Stimulated activated CD4-positive, alpha-beta T cell treated with anti-CD3 and anti-CD28 coated beads, TNF-alpha, amount 100 ng/mL, for 48 hours (primary cell): ENCODE measurements at places on chromosomes 7 and 10.

DNA sequence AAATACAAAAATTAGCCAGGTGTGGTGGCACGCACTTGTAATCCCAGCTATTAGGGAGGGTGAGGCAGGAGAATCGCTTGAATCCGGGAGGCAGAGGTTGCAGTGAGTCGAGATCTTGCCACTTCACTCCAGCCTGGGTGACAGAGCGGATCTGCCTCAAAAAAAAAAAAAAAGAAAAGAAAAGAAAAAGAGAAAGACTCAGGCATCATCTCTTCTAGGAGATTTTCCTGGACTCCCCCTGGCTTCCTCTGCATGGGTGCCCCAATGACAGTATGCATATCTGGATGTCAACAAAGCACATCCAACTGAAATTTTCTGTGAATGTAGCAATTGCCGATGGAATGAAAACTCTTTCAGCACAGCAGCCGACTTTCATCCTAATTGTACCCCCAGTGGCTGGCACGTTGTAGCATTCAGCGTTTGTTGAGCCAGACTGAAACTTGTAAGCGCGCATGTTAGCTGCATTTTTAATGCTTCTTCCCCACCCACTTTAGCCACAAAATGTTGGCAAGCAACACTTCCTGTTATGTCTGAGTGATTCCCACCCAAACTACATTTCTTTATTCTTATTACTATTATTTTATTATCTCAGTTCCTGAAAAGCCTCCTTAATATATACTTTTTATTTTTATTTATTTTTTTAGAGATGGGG is 70.2 kb downstream of the PRTFDC1 start:
- no peak for DNase-seq

DNA sequence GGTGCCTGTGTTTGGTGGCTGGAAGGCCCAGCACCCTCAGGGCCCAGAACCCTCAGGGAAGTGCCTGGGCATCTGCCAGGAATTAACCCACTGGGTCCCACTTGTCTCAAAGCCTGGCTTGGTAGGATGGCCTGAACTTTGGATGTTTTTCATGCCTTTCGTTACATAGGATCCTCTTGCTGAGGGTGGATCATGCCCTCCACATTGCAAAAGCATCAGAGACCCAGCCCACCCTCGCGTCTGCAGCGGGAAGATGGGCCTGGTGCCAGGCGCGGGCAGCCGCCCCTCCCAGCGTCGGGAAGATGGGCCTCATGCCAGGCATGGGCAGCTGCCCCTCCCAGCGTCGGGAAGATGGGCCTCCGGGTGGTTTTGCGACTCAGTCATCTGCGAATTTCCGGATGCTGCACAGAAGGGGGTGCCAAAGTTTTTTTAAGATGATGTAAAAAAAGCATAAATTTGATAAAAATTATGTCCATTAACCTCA is 51.9 kb upstream of the PRKAR1B start:
- DNase-seq: no peak

GRCh38 chr10:120732643-120733313 is 118.4 kb upstream of the WDR11 start:
- no peak for DNase-seq

GRCh38 chr7:8136051-8136730 is 125.8 kb downstream of the ICA1 start:
- no peak for DNase-seq

- DNase-seq: no peak
Observed at GRCh38 chr7:18771834-18772566, 276.5 kb downstream of the HDAC9 start.

DNA sequence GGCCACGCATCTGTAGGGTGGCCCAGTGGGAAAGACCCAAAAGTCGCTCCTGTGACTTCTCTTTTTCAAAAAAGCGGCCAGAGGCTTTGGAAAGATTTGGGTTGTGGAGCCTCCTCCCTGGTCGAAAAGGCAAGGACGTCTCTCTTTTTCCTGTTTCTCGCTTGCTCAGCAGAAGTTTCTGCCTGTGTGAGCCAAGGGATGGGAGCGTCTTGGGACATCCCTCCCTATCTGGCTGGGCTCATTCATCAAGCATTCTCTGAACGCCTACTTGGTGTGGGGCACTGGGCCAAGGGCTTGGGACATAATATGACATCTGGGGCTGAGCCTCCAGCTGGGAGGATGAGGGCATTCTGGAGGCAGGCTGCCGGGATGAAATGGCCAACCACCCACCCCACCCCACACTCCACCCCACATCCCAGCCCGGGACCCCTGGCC is 120.9 kb downstream of the C10orf105 start:
- no peak for DNase-seq
